Stimulated activated CD4-positive, alpha-beta T cell treated with anti-CD3 and anti-CD28 coated beads, TNF-alpha, amount 100 ng/mL, for 4 hours (primary cell): ENCODE measurements at places on chromosomes 5 and 9.

GRCh38 chr5:43034591-43034968 lies 5.5 kb downstream of the ANXA2R start:
- no peak for DNase-seq

GRCh38 chr9:121983736-121984135 lies 109.4 kb downstream of the TTLL11 start:
- DNase-seq = no peak

GRCh38 chr9:13513286-13513685 lies 233.8 kb upstream of the MPDZ start:
- DNase-seq = no peak

DNA sequence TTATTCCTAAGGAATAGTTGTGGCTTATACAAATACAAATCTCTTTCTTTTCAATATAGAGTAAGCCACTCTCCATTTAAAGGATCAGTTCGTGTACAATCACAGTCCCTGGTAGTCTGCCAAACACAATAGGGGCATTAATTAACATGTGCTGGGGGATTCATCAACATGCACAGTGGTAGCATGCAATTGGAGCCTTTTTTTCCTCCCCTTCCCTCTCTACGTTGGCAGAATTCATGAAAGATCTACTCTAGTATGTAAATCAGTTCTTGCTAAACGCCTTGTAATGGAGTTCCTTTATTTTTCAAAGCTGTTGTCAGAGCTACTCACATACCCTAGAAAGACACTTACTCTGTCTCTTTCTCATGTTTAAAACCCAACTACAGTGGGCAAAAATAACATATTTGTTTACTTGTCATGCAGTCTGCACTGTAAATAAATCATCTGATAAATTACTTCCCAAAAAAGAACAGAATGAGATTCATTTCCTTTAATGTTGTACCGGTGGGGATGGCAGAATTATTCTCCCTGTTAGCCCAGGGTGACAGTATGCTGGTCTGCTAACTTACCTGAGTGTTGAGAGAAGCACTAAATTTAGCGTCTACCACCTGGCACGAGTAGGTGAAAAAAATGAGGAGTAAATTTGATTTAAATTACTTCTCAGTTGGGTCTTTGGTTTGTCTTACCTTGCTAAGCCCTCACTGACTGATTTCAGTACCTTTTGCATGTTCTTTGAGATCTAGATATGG lies 341.5 kb upstream of the CCNH start:
- no peak for DNase-seq

DNA sequence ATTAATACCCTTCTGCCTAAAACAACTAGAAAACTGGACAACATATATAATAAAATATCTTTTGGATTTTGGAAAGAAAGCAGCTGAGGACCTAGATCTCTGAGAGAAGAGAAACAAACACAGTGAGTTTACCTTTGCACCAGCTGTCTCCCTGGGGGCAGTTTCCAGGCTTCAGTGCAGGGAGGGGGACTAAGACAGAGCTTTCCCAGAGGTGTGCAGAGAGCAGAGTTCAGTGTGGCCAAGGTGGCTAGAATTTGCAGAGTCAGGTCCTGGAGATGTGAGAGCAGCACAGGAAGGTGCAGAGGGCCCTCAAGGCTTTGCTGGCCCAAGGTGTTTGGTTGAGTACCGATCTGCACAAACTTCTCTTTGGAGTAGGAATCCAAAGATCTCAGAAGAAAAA lies 26.3 kb upstream of the PTPDC1 start:
- no peak for DNase-seq

DNA sequence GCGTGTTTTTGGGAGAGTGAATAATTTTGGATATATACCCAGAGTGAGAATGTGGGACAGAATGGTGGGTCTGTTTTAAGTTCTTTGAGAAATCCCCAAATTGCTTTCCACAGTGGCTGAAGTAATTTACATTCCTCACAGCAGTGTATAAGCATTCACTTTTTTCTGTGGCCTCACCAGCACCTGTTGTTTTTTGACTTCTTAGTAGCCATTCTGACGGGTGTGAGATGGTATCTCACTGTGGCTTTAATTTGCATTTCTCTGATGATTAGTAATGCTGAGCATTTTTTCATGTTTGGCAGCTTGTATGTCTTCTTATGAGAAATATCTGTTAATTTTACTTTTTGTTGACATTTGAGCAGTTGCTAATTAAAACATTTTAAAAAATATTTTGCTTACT lies 9.4 kb upstream of the SPATA31D1 start:
- no peak for DNase-seq

GRCh38 chr5:176553260-176554085 lies 4.3 kb downstream of the CDHR2 start:
- DNase-seq = no peak

DNA sequence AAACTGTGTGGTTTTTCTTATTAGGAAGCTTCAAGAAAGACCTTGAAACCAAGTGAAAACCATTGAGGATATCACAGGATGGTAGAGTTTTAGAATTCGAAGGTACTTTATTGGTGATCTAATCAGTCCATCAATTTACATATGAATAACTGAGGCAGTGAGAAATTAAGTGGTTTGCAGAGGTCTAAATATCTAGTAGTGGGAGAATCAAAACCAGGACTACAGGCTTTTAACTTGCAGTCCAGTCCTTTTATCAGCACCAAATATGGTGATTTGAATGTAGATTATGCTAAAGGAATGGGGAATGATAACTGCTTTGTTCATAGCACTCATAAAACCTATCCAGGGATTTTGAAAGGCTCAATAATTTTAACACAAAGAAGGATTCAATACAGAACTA lies 85.8 kb downstream of the ZSWIM6 start:
- DNase-seq = no peak
